ENCODE measurements at places on chromosomes 11 and 22.

- DNase-seq = no peak
Measured at GRCh38 chr11:18408558-18409291, 3.4 kb upstream of the LDHC start.

DNA sequence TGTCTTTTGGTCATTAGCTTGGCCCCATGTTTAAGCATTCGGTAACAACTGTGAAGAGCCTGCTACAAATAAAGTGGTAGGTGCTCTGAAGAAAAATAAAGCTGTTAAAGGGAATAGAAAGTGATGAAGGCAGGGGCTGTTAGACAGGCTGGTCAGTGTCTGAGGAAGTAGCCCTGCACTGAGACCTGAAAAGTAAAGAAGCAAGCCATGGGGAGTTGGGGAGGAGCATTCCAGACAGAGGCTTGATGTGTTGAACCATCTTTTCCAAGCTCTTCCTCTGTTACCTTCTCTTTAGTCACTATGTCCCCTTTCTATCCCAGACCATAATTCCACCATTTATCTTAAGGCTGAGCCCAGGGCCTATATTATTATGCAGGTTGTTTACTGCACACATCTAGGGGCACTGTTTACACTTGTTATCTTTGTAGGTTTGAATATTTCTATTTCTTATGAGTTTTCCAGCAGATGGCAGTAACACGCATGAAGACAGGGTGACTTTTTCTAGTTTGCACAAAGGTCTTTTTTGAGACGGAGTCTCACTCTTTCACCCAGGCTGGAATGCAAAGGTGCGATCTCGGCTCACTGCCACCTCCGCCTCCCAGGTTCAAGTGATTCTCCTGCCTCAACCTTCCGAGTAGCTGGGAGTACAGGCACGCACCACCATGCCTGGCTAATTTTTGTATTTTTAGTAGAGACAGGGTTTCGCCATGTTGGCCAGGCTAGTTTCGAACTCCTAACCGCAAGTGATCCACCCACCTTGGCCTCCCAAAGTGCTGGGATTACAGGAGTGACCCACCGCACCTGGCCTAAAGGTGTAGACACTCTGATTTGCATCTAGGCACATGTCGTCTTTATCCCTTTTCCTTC lies 23.0 kb downstream of the ZFTA start:
- peak; percentile 14 for DNase-seq

DNA sequence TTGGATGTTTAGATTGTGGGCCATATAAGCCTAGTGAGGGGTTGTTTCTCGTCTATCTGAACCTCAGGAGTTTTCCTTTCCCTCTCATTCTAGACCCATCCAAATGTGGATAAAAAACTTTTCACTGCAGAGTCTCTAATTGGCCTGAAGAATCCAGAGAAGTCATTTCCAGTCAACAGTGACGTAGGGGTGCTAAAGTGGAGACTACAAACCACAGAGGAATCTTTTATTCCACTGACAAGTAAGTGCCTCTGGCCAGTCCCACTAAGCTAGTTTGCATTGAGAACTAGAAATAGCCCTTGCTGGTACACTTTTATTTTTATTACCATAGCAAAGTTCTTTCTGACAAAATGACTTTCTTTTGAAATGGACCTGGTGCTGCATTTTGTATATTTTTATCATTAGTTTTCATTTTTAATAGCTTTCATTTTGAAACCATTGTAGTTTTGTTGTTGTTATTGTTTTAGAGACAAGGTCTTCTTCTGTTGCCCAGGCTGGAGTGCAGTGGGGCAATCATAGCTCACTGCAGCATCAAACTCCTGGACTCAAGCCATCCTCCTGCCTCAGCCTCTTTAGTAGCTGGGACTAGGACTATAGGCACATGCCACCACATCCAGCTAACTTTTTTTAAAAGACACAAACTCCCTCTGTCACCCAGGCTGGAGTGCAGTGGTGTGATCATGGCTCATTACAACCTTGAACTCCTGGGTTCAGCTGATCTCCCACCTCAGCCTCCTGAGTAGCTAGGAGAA lies 14.6 kb upstream of the PHLDB1 start:
- no peak for DNase-seq

DNA sequence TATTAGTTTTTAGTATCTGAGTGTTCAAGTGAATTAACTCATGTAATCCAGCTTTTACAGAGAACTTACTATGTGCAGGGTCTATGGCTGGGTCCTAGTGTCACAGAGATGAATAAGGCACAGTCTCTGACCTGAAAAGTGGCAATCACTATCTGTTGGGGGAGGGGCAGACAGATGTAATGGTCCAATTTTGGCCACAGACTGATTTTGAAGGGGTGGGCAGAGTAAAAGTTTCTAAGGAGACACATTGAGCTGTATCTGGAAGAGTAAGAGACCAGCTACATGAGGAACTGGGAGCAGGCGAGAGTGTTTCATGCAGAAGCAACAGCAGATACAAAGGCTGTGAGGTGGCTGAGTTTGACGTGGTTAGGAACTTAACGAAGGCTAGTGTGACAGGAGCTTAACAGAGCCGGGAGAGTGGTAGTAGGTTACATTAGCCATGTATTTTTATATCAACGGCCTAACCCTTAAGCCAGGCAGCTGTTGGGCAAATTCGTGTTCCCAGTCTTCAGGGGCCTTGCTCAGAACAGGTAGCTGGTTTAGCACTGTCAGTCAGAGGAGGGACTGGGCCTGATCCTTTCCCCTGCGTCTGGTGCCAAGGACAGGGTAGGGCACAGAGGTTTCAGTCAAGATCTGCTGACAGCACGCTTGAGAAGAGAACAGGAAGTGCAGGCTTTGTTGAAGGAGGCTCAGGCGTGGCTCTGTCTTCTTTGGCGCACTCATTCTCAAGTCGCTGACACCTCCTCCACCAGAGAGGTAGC lies 1.4 kb upstream of the STIM1 start:
- DNase-seq = peak; percentile 75

DNA sequence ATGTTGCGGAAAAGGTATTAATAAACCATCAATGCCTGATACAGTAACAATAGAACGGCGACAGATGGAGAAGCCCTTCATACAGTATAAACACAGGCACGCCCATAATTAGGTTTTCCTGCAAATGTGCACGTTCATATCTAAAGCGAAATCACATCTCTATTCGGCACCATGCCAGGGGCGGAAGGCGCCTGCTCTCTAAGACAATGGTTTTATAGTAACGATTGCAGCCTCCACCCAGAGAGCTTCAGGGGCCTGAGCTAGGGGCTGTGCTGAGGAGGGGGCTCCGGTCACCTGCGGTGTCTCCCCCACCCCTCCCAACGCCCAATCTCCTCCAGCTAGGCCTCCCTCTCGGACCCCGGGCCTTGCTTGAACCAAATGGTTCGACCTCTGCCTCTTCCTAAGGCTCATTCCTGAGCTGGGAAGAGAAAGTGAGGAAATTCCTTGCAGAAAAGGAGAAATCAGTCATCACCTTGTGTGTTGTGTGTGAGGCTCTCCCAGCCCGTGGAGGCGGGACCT lies 9.6 kb downstream of the KRTAP5-5 start:
- no peak for DNase-seq

DNA sequence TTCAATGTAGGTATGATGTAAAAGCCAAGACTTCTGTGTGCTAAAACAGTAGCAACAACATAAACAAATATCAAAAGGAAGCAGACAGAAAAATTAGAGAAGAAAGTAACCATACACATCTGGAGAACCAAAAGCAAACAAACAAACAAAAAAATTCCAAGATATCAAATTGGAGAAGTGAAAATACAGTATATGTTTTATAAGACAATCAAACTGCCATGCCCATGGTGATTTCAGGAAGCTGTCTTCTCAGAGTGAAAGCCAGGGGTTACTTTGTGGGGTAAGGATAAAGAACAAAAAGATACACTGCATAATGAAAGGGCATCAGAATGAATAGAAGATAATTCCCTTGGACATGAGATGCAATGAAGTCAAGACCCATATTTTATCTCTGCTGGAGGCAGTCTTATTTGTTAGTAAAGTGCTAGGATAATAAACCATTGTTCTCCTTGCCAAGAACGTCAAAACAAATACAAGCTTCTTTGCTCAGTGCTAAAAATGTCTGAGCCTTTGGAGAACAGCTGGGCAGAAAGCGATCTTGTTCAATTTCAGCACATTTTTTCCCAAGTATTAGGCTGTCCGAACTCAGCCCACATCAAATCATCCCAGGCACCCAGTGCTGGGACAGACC lies 38.1 kb upstream of the LDLRAD3 start:
- no peak for DNase-seq

DNA sequence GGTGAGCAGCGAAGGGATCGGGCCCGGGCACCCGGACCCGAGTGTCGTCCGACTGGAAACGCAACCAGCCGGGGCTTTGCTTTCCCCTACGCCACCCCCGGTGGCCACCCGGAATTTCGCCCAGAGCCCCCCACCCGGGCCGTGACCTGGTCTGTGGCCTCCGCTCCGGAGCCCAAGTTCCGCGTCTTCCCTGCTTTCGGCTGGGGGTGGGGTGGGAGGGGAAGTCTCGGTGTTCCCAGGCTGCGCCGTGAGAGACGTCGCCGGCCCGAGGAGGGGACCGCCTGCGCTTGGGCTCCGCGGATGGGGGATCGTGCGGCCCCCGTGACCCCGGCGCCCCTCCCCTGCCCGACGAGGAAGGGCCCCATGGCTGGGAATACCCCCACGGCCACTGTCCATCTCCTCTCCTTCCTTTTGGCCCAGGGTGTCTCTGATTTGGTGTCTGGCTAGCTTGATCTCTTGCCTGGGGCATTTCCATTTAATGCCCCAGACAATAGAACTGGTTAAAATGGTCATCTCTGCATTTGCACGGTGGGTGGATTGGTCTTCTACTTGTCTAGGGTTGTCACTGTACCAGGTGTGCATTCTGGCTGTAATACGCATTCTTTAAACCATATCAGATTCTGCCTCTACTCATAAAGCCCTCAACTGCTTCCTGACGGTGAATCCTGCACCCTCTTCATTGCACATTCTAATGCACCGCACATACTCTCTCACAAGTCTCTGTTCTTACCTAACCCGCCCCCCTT lies 789 bp downstream of the SIK2 start:
- DNase-seq = no peak

GRCh38 chr11:7830740-7831139 lies 34.0 kb upstream of the OR5P2 start:
- DNase-seq = no peak

GRCh38 chr22:20748731-20749428 lies 25.0 kb upstream of the SERPIND1 start:
- no peak for DNase-seq

GRCh38 chr11:109960831-109961230 lies 132.4 kb upstream of the ZC3H12C start:
- DNase-seq = no peak

DNA sequence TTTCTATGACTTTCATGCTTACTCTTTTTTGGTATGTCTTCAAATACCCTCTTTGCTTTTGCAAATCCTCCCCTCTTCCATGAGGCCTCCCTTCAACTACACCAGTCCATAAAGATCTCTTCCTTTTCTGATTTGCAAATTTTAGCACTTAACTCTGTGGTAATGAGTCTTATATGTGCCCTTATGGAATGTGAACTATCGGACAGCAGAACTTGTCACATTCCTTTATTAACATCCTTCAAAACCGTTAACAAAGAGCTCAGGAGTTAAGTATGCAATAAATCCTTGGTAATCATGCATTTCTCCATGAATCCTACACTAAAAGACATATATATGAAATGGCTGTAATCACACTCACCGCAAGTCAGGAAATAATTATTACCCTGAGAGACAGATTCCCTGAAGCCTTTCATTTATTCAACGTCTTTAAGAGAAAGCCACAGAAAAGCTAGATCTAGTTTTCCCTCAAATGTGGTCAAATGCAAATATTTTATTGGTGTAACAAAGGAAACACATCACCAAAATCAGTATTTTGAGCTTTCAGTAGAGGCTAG lies 7.4 kb downstream of the CLNS1A start:
- no peak for DNase-seq

DNA sequence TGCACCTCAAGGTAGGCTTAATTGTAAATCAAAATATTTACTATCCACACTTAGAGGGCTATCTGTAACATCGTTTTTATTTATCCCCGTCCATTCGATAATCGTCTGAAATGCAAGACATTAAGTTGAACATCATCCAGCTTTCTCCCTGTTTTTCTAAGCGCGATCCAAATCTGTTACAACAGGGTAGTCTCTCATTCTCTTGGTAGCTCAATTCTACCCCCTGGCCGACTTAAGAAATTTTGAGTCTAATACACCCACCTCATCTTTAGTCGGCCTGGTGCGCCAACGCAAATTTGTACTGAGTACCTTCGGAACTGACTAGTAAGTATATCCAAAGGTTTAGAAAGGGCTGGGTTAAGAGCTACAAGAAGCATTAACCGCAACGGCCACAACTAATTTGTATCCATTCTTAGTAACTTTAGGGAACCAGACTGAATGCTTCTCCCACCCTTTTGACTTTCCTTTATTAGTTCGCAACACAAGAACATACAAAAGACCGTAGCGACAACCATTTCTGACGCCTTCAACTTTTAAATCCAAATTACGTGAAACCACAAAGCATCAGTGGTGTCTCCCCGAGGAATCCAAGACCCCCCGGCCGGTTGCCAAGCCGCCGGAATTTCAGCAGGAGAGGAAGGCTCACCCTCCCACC lies 1.0 kb upstream of the ZNF143 start:
- peak; percentile 59 for DNase-seq

DNA sequence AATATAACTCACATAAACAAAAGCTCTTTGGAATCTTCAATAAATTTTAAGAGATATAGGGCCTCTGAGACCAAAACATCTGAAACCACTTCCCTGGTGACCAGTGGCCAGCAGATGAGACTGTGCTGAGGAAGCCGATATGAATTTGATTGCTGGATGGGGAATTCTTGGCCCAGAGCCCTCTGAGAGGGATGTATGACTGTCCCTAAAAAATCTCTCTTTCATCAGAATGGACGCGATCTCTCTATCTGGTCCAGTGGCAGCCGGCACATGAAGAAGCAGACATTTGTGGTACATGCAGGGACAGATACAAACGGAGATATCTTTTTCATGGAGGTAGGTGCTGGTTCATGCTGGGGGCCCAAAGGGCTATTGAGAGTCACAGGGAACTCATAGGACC lies 37.5 kb downstream of the MYBPC3 start:
- no peak for DNase-seq

DNA sequence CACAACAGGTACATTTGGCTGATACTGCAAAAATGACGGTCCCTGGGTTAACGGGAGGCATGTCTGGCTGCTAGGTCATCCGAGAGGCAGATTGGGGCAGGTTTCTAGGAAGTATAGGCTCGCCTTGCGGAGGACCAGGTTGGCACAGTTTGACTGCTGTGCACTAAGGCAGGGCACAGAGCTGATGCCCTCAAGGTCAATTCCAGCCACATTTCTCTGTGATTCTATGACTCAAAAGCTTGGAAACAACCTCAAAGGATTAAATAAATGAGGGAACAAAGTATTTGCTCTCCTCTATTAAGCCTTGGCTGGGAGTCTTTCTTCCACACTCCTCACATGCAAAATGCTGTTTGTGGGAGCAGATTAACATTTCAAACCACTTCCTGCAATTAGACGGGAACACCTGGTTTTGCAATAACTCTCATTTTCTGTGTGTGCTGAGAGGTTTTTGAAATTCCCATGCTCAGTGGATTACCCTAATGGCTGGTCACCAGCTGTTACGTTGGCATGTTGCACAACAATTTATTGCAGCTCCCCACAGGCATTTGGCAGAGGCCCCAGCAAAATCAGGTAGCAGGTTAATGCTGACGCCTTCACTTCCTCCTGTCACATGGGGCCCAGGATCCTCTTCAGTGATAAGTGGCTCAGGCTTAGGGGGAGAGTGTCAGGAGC lies 61.0 kb upstream of the PLET1 start:
- peak; percentile 79 for DNase-seq

GRCh38 chr11:46475051-46475925 lies 83.7 kb upstream of the CHRM4 start:
- DNase-seq = no peak

- no peak for DNase-seq
Measured at GRCh38 chr11:130997278-130997677, 81.0 kb upstream of the SNX19 start.
